Kidney epithelial cell (primary cell): ENCODE measurements at places on chromosomes 1 and 21.

GRCh38 chr1:232327899-232328298 is 302.0 kb downstream of the SIPA1L2 start:
- no peak for DNase-seq

GRCh38 chr1:30883389-30884172 is 25.0 kb downstream of the SDC3 start:
- no peak for DNase-seq

DNA sequence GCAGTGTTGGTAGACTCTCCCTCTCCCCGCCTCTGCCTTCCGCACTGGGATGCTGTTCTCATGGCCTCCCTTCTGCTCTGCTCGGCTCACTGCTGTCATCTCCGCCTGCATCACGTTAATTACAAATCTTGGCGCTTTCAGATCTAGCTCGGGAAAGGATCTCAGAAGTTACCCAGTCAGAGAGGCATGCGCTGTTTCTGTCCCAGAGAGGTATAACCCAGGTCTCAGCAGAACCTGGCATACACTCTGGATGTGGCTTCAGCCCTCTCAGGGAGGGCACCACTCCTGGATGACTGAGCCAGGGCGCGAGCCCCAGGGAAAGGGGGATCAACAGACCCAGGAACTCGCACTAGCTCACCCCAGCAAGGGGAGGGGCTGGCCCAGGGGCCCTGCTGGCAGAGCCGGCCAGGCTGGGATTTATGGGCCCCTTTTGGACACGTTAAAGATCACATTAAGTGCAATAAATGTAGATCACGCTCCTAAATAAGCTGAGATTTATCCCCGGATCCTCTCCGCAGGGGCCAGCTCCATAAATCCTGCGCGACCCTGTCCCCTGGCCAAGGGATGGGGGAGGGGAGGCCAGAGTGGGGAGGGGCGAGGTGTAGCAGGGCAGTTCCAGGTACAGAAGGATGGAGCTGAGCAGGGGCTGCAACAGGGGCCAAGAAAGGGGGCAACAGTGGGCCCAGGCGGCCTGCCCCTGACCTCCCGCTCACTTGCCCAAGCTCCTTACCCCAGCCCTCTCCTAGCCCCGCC is 101.3 kb upstream of the ZBTB40 start:
- DNase-seq, result no peak

GRCh38 chr1:117466761-117467160 is 99.5 kb downstream of the MAN1A2 start:
- no peak for DNase-seq

GRCh38 chr1:228095161-228095560 is 8.0 kb downstream of the C1orf35 start:
- DNase-seq, result no peak

DNA sequence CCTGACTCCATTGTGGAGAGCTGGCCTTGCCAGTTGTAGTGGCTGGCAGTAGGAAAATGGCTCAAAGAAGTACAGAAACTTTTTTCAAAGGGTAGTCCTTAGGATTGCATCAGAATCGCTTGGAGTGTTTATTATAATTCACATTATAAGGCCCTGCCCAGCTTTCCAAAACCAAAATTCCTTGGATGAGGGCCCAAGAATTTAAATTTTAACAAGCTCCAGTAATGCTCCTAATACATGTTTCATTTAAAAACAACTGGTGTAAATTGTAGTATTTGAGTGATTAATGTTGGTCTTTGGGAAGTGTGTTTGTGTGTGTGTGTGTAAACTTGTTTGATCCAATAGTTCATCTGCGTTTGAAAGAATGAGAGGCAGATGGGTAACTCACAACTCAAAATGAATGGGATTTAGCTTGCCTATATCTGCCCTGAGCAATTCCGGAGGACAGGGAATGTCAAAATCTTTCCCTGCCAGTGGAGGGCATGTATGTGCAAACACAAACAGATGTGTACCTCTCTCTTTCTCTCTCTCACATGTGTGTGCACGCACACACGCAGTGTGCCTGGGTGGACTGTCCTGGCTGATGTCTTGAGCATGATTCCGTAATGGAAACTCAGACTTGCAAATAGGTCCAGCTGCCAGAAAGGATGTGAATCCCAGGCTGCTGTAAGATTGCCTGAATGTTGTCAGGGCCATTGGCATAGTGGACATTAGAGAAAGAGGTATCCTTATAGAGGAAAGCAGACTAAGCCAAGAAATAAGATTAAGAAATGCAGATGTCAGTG is 293.1 kb downstream of the LMX1A start:
- no peak for DNase-seq

DNA sequence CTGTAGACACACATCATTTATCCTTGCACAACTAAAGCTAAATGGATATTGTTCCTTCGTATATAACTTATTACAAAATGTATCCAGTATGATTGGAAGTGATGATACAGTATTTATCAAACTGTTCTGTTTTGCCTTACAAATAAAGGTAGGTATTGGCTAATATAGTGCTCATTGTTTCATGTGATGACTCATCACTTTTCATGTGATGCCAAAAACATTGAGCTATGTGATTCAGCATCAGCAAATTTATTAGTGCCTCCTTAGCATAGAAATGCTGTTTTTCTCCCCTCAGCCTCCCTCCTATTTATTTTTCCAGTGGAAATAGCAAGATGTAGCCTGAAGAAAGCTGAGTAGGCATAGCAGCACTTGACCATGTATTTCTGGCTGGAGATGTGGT is 228.6 kb upstream of the LYPLAL1 start:
- DNase-seq, result no peak

DNA sequence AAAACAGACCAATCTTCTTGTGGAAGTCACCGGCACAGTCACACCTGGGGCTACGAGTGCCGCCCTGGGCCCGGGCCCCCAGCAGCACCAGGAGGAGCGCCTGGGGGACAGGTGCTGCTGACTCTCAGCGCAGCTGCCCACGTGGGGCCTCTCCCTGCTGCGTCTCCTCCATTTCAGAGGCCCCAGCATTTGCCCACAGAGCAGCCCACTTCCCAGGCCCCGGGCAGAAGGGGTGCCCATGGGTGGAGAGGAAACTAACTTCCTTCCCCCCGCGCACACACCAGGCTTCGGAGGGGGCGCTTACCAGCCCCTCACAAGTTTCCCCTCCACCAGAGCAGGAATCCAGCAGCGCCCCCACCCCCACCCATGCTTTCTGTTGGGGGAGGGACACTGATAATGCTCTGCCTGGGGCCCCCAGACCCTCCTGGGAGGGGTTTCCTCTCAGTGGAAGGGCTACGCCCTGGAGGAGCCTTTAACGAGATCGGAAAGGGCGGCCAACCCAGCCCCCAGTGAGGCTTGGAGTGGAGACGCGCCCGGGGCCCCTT is 440 bp downstream of the TNFRSF25 start:
- DNase-seq, result no peak

- DNase-seq, result no peak
Measured at GRCh38 chr1:200388791-200389190, 21.0 kb downstream of the ZNF281 start.

DNA sequence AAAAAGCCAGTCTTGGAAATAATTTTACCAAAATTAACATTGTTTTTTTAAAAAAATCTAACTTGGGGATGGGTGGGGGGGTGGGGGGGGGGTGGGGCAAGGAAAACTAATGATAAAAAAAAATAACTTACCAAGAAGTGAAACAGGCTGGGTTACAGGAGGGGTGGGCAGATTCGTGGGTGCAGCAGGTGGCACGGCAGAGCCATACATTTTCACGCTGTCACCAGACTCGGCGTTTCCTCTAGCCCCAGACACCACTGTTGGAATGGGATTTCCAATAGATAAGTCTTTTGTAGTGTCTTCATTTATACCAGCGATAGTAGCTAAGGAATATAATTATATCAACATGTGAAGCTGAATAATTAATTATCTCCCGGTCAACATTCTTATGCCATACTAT is 25.4 kb downstream of the SOD1 start:
- no peak for DNase-seq

DNA sequence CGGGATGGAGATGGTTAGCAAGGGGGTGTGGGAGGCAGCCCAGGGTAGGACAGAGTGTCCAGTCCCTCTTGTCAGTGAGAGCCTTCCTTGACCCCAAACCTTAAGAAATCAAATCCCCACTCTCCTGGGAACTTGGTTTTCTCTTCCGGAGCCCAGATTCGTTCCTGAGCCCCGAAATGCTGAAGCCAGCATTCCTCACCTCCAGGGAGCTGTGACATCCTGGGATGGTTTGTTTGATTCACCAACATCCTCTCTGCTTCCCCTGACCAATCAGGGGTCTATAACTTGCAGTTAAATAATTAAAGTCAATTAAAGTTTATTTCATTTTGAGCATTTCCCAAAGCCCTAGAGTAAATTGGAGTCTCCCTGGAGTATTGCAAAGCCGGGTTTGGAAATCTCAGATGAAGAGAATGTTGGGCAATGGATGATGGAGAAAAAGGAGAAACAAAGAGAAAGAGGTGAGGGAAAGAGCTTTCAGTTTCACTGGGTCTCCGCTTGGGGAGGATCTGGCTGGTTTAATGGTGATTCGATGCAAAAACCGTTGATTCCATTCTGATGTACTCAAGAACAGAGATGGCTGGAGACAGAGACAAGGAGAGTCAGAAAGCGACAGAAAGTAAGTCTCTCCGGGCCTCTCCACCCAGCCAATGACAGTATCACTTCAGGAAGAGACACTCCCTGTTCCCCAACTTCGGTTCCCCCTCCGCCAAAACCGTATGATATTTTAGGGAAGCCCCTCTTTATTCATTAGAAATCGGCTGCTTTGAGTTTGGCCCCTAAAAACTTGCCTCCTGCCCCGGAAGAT is 12.8 kb upstream of the ALX3 start:
- no peak for DNase-seq

GRCh38 chr21:42746593-42747275 is 93.3 kb downstream of the PDE9A start:
- DNase-seq, result no peak

GRCh38 chr1:18707696-18708257 is 77.1 kb downstream of the PAX7 start:
- no peak for DNase-seq

GRCh38 chr1:23522244-23522982 is 8.6 kb downstream of the E2F2 start:
- no peak for DNase-seq

DNA sequence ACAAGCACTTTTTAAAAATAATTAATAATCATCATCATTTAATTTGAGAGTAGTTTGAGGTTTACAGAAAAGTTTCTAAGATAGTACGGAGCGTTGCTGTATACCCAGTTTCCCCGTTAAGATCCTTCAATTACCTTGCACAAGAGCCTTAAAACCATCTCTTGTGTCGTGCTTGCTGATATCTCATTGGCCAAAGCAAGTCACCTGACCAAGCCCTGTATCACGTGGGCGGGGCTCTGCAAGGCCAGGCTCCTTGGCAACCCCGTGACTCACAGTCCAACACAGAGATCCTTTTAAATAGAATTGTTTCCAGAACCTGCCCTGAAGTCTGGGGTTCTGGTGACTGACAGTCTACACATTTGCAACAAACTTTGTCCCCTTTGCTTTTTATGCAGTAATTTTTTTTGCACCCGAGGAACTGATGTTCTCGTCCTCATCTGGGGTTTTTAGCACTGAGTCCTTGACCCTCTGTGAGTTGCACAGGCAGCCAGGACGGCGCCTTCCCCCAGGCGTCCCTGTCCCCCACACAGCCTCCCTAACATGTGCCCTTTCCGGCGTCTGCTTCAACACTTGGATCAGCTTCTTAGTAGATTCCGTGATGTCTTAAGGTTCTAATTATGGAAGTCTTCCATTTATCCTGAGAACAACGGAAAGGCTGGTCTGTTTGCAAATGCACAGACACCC is 183.3 kb upstream of the TMEM51 start:
- DNase-seq, result peak; percentile 83

DNA sequence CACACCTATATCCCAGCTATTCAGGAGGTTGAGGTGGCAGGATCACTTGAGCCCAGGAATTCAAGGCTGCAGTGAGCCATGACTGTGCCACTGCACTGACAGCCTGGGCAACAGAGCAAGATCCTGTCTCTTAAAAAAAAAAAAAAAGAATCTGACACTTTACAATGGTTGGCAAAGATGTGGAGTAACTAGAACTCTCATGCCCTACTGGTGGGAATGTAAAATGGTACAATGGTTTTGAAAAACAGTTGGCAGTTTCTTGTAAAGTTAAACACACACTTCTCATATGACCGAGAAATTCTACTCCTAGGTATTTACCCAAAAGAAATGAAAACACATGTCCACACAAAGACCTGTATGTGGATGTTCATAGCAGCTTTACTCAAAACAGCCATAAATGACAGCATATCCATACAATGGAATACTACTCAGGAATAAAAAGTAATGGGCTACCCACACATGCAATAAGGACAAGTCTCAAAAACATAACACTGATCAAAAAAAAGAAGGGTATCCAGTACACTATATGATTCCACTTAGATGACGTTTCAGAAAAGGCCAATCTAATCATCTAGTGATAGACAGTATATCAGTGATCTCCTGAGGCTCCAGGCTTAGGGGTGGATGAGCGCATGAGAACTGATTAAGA is 58.1 kb downstream of the HLCS start:
- no peak for DNase-seq

GRCh38 chr1:27394925-27395324 is 2.5 kb downstream of the GPR3 start:
- no peak for DNase-seq

DNA sequence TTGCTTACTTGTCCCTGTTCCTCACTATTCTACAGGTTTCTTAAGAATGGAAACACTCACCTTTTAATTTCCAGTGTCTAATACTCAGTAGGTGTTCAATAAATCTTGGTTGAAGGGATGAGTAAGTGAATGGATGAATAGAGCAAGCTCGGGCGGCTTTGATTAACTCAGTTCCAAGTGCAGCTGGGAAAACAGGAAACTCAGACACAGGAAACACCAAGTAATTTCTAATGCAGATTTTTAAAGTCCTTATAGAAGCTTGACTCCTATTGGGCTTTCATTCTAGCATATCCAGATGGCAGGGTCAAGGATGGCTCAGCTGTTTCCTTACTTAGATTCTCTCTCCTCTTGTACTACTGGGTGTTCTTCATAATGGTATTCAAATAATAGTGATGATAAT is 14.0 kb downstream of the CAMK1G start:
- no peak for DNase-seq

DNA sequence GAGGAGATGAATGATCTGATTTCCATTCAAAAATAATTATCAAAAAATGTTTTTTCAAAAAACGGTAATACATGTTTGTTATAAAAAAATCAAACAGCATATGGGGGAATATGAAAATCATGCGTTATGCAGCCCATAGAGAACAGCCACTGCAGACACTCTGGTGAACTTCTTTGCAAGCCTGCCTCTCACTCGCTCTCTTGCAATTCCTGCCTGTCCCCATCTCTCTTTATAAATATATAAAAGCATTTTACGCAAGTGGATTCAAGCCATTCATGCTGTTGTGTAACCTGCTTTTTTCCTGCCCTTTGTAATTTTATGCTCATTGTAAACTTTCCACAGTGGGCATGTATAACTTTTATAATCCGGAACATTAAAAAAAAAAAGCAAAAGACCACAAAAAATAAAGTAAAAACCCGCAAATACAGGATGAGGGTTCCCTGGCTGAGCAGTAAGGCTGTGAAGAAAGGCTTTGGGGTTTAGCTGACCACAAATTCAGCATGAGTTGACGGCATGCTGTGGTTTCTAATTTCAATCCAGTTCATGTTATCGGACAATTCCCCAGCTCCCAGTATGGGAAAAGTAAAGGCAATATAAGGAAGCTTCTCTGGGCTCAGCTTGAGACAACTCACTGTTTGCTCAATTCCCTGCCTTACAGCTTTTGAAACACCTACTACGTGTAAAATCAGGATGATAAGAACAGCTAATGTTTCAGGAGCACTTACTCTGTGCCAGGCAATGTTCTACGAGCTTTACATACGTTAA is 52.8 kb upstream of the ZBTB40 start:
- DNase-seq, result no peak
